Skeletal muscle cell (primary cell): ENCODE measurements at places on chromosomes 2 and 18.

- no peak for DNase-seq
These were observed 10.8 kb upstream of the AMER3 start for GRCh38 chr2:130744287-130745117.

GRCh38 chr2:200239216-200239615 lies 67.3 kb upstream of the SPATS2L start:
- DNase-seq: no peak

DNA sequence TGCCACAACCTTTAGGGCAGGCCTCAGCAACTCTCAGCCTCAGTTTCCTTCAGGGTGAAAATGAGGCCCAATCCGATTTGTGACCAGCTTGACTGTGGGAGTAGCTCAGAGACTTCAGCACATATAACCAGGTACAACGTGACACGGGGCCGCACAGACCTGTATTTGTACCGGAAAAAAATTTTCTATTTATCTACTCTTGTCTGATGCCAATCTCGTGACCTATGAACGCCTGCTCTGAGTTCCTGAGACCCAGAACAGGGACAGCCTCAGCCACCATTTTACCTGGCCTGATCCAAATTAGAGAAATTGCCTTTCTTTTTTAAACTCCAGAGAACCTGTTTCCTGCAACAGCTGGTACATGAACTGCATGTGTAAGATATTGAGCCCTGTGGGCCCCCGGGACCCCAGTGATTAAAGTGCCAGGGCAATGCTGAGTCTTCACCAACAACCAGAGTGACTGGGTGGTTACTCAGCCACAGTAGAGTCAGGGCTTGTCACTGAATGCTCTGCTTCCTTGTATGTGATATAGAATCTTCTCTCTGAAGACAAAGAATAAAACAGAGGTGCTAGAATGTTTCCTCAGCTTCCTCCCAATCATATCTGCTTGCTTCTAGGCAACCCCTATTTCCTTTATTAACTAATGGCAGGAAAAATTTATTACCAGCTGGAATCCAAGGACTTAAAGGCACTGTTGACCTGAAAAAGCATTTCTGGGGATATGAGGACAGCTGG lies 47.8 kb upstream of the FZD7 start:
- no peak for DNase-seq

GRCh38 chr2:55089726-55090125 lies 39.5 kb upstream of the RTN4 start:
- DNase-seq: no peak

DNA sequence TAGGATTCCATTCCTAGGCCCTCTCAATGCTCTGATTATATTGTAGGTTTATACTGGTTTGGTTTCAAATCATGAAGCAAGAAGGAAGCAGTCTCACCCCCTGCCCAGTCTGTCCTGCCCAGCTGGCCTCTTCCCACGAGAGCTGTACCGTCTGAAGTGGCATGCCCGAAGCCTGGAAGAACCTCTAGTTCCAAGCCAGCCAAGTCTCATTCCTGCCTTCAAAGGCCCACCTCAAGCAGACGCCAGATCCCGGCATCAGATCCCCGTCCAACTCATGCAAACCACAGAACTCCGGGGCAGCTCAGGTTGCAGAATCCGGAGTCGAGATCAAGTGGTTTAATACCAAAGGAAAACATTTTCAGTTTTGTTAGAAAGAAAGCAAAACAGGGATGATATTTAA lies 234.4 kb downstream of the LPIN1 start:
- no peak for DNase-seq

DNA sequence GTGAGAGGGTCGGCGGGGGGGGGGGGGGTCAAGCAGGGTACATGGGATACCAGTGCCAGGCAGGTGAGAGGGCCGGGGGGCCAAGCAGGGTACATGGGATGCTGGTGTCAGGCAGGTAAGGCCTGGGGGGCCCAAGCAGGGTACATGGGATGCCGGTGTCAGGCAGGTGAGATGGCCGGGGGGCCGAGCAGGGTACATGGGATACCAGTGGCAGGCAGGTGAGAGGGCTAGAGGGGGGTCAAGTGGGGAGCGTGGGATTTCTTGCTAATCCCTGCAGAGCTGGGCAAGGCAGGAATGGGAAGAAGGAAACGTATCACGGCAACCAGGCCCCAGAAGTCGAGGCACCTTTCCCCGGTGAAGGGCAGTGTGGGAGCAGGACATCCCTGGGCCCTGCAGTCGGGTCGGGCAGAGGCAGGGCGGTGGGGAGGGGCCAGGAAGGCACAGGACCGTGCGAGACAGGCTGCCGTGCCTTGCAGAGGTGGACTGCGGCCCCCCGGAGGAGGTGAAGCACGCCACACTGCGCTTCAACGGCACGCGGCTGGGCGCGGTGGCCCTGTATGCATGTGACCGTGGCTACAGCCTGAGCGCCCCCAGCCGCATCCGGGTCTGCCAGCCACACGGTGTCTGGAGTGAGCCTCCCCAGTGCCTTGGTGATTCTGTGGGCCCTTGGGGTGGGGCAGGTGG lies 49.3 kb downstream of the MTERF4 start:
- no peak for DNase-seq

DNA sequence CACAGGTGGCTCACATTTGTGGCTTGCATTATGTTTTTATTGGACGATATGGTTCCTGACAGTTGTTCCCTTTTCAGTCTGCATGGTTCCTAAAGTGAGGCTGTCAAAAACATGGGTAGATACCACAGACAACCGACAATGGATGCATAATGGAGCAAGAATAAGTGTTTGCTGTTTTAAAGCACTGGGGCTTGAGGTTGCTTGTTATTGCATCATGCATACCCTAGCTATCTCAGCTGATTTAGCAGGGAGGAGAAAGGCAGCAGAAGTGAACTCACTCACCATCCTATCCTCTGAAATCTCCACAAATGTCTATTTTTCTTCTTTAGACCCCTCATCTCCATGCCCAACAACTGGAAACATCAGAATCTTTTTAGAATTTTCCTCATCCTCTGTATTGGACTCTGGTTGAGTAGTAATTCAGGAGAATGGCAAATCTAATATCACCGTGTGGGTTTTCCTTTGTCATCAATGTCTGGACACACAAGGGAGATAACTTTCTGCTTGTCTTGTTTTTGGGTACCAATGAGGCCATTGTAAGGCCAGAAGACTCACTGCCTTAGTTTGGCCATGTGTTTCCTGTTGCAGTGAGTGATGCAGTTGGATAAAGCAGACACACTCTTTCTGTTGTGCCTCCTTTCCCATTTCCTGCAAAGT lies 46.7 kb downstream of the FBXO48 start:
- no peak for DNase-seq
